SW480 (cell line): ENCODE measurements at places on chromosomes 5 and 9.

DNA sequence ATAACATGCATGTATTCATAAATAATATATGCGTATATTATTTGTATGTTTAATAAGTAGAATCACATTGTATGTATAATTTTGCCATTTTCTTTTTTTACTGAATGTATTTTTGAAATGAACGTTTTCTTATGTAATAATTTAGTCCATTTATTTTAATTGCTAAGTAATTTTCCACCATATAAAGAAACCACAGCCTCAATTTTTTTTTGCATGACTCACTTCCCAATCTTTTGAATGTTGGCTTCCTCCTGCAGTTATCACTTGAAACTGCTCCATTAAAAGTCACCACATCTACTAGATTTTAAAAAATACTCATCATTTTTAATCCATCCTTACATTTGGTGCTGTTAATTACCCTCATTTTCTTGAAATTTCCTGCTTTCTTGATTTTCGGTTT lies 363.3 kb upstream of the MEF2C start:
- DNase-seq = no peak

- DNase-seq = no peak
These were observed 664.2 kb upstream of the ZNF608 start for GRCh38 chr5:125410537-125411070.

DNA sequence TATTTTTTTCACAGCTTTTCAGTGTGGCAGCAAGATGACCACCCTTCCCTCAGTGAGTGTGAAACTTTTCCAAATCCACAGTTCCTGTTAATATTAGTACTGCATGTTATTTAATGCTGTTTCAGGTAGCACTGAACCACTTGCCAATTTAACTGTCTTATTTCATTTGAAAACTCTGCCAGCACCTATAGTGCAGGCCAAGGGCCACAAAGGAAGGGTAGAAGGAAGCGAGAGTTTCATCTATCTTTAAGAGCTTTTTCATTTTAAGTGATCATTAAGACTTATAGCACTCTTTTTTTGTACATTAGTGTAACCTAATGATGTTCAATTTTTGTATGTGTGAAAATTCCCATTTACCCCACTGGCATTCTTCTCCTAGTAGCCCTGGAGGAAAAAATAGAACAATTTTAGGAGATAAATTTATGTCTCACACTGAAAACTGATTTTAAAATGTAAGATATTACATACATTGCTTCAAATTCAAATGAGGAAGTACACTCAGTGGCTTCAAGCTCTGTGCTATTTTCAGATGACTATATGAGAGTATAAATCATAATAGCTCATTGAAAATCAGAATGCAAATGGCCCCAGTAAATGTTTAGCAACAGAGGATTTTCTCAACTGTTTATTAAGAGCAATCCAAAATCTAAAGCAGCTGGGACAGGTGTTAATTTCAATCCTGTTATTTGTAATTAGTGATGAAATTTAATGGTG lies 820.5 kb downstream of the PTPRD start:
- no peak for DNase-seq

DNA sequence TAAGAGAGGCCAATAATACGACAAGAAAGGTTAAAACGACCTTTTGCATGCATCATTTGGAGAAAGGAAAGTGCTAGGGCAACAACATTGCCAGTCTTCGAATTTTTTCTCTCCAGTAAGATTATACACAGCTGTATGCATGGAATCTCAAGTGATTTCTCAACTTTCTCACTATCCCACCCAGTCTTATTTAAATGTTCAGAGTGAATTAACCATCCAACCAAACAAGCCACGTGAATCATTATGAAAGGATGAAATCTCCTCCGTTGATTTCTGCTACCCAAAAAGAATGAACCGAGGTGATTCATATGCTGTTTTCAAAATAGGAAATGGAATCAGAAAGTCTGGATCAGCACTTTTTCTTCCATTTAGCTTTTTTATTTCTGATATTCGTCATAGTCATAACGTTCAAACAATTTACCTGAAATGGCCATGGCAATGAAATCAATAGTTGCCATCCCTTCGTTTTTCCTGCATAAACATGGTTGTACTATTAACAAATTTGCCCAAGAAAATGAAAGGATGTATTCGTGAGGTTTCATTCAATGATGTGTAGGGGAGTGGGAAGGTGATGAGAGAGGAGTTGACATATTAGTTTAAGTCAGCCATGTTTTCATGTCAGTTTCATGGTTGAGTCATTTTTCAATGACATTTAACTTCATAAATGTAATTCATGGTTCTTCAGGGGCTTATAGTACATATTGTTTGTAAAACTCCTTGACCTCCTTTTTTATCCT lies 170.9 kb upstream of the WWC1 start:
- DNase-seq = no peak

- DNase-seq = no peak
These were observed 17.5 kb downstream of the STXBP1 start for GRCh38 chr9:127629468-127630081.

- DNase-seq = no peak
These were observed 208.7 kb downstream of the CCDC171 start for GRCh38 chr9:15761551-15761950.

DNA sequence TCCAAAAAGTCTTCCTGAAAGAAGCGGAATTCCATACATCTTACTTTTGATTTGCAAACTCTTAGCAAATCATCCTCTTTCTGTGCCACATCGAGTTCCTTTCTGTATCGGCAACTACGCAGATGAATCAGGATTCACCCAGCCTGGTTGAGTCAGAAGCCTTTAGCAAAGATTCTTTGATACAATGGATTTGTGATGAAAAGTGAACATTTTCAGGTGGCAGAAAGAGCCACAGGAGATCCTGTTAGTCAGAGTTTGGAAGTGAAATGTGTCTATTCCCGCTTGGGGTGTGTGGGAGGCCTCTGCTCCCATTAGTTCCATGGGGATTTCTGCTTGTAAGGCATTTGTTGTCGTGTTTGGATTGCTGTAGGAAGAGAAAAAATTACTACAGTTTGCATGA lies 351.8 kb upstream of the WWC1 start:
- no peak for DNase-seq

DNA sequence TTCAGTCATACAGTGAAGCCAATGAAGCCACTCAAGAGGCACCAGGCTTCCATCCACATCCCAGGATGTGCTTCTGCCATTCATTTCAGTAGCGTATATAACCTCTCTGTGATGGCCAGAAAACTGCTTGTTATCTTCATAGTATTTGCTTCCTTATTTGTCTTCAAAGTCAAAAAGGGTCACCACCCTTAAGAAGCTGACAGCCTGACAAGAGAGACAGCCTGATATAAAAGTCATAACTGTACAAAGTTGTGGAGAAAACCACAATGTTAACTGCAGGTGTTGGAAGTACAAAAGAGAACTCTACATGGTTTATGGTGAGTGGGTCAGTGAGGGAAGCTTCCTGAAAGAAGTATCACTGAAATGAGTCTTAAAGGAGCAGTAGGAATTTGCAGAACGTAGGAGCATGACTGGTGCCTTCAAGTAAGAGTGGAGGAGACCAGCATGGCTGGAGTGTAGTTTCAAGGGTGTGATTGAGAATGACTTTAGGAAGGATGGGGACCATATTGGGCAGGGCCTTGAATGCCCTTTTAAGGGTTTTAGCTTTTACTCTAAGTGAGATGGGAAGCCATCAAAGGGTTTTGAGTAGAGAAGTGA lies 33.7 kb downstream of the NIM1K start:
- DNase-seq = no peak

- DNase-seq = no peak
These were observed 68.3 kb downstream of the HTR4 start for GRCh38 chr5:148585988-148586387.

GRCh38 chr5:151591144-151591819 lies at the start of gene FAT2:
FAT2 (minus strand) TSS chr5:151591331; CDS start chr5:151568931, 22,400 bp downstream.
- DNase-seq = no peak

- DNase-seq = no peak
These were observed 22.5 kb upstream of the MAST4 start for GRCh38 chr5:66573733-66574132.

- DNase-seq = no peak
These were observed 31.3 kb upstream of the SEC16A start for GRCh38 chr9:136514022-136514714.

DNA sequence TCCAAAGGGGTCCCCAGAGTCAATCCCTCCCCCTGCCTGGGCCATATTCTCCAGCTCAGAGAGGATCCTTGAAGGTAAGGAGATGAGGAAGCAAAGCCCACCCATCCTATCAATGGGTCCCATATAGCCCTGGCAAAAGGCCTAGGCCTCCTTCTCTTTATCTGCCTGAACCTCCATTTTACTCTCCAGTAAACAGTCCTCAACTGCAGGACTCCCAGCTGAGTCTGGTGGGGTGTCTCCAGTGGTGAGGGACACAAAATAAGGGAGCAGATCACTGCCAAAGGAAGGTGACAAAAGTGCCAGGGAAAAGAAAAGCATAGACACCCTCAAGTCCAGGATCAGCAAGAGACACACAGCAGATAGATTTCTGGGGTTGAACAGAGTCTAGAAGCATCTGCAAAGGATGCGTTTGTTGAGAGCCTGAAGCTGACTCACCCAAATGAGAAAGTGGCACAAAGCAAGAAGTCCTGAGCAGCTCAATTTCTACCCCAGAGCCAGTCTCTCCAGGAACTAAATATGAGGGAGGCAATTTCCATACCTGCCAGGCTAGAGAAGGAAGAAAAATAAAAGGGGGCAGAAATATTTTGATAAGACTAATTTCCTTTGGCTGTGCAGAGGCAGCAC lies 2.7 kb upstream of the EBF1 start:
- DNase-seq = no peak

DNA sequence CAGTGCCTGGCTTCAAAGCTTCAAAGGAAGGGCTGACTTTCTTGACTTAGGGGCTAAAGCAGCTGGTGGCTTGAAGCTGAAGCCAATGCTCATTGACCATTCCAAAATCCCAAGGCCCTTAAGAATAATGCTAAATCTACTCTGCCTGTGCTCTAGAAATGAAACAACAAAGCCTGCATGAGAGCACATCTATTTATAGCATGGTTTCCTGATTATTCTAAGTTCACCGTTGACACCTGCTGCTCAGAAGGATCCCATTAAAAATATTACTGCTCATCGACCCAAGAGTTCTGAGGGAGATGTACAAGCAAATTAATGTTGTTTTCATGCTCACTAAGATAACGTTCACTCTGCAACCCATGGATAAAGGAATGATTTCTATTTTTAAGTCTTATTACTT lies 6.7 kb downstream of the TMEM174 start:
- no peak for DNase-seq

DNA sequence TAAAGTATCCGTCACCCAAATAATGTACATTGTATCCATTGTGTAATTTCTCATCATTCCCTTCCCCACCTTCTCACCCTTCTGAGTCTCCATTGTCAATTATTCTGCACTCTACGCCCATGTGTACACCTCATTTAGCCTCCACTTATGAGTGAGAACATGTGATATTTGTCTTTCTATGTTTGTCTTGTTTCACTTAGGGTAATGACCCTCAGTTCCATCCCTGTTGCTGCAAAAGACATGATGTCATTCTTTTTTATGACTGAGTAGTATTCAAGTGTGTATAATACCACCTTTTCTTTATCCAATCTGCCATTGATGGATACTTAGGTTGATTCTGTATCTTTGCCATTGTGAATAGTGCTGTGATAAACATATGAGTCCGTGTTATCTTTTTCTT lies 4.9 kb upstream of the SPATA31C2 start:
- no peak for DNase-seq

DNA sequence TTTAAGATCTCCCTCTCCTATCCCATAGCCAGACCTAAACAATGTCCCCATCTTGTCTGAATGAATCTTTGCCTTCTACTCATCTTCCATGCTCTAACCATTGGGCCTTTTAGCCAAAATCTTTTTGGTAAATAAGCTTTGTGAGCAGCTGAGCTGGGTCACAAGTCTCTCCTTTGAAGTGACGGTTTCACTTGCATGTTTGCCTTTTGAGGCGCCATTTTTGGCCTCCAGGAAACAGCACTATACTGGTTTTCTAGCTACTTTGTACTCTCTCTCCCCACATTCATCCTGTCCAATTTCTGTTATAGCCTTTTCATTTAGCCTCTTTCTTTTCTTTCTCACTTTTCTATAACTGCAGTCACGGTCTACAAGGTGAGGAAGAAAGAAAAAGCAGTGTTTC lies 195.5 kb upstream of the C9orf72 start:
- DNase-seq = no peak

DNA sequence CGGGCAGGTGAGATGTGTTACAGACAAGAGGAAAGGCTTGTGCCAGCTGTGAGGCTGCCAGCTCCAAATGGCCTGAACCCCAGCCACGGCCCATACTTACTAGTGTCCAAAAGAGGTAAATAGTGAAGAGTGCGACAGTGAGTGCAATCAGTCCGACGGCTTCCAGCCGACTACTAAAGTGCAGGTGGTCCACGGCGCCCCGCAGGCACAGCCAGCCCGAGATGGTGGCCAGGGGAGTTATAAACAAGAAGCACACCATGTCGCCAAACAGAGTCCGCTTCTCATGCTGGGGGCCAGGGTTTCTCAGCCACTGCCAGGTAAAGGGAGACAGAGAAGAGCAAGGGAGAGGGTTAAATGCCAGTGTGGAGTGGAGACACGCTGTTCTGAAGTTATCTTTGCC lies 101.1 kb downstream of the LMNB1 start:
- no peak for DNase-seq

DNA sequence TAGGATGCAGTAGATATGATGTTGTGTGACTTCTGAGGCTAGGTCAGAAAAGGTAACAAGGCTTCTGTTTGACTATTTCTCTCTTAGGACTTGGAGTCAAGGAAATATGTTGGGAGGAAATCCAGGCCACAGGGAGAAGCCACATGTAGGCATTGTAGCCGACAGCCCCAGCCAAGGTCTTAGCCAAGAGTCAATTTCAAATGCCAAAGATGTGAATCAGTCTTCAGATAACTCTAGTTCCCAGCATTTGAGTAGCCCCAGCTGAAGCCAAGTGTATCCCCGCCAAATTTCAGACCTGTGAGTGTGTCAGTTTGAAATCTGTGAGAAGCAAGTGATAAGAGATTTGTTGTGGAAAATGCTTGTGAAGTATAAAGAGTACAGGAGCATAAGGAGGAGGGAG lies 38.1 kb upstream of the ISL1 start:
- no peak for DNase-seq

- DNase-seq = no peak
These were observed 2033.8 kb upstream of the WWC1 start for GRCh38 chr5:166257661-166258060.

DNA sequence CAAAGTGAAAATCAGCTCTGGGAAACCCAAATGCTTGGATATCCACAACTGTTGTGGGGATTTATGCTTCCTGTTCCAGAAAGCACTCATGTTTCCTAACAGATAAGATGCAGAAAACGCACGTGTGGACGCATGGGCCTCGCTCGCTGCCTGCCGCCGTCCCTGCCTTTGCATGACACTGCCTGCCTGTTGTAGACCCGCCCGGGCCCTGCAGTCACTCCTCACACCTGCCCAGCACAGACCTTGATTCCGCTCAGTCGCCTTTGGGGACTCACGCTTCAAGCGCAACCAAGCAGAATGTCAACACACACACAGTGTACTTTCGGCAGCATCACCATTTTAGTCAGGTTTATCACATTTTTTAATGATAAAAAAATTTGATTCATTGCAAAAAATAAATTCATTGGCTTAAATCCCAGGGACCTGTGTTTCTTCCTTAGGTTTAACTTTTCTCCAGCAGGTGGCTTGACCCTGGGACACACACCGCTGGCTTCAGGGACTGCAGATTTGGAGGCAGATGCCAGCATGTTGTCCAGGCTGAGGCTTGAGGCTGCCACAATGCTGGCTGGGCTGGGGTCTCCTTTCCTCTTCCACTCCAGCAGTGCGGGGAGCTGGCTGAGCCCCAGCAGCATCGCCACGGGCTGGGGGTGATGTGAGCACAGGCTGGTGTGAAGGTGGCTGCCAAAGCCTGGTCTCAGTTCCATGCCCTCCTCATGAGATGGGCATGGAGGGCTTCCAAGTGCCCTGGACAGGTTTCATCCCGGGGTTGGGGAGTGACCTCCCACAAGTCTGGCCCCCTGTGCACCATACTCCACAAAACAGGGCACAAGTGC lies 416.9 kb upstream of the IRX4 start:
- DNase-seq = no peak
